NCI-H526 treated with DMSO at 0.1 percent for 48 hours (cell line): ENCODE measurements at places on chromosomes 6 and 20.

- DNase-seq = no peak
Measured at GRCh38 chr20:6614836-6615235, 152.7 kb upstream of the BMP2 start.

GRCh38 chr6:41047306-41047705, 5.0 kb downstream of the TSPO2 start:
- DNase-seq = no peak

DNA sequence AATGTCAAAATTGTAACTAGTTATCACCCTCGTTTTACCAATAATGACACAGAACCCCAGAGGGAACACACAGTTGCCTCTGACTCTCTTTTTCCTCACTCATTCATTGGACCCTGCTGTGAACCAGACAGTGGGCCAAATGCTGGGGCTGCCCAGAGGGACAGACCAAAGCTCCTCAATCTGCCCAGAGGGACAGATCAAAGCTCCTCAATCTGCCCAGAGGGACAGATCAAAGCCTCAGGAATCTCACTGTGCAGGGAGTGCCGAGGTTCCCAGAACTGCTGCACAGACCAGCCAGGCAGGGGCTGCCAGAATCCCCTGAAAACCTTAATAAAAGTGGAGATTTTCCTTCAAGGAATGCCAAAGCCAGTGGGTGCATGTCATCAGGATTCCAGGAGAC, 179.1 kb downstream of the SOD2 start:
- no peak for DNase-seq

DNA sequence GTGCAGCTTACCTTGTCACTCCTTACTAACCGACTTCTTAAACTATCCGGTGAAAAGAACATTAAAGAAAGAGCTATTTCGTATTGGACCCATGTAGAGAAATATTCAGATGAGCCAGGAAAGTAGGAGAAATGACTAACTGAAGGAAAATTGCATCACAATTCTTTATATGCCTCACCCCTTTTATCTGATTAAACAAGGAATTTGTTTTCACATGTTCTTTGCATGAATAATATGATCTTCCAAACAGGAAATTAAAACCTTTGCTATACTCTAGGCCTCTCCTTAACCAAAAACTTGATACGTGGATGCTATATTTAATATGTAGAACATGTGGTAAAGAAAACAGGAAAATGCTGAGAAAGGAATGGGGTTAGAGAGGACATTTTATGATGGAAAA, 41.9 kb upstream of the LRRC1 start:
- no peak for DNase-seq

DNA sequence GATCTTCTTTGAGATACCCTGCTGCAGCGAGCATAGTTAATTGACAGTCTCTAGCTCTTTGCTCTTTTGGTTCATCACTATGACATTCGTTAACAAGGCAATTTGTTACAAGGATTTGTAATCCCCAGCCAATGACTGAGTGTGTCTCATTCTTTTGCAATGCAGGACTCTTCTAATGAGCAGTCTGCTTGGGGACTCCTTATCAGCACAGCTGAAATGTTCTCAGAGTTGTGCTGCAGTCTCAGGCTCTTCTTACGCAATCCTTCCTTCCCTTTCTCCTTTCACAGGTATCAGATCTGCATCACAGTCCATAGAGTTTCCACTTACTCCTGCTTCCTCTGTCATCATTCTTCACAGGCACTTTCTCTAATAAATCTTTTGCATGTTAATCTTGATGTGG, 161.2 kb upstream of the OGFRL1 start:
- no peak for DNase-seq

- no peak for DNase-seq
Measured at GRCh38 chr6:8242885-8243284, 140.5 kb upstream of the EEF1E1 start.

DNA sequence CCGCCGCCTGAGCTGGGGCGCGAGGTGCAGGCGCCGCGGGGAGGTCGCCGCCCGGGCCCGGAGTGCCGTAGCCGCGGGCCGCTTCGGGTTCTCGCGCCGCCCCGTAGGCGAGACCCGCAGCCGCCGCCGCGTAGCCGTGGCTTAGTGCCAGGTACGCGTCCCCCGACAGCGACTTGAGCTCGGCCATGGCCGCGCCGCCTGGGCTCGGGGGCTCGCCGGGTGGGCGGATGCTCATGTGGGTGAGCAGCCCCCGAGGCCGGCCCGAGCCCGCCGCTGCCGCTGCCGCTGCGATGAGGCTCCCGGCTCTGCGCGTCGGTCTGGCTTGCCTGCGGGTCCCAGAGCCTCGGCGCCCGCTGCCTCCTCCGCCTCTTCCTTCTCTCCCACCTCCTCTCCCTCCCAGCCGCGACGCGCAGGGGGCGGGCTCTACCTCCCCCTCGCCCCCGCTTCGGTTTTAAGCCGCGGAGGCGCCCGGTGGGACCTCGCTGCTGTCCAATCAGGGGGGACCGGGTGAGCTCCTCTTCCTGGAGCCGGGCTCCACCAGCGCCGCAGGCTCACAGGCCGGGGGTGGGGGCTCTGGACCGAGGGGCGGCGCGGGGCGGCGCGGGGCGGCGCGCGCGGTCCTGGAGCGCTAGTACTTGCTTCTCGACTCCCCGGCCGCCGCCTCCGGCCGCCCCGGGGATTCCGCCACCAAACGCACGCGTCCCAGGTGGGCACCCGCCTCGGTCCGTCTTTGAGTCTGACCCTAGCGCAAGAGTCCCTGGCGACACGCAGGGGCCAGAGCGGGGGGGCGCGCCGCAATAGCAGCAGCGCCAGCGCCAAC, at the start of gene BHLHE23:
BHLHE23 (minus strand) TSS at position 425 of the 820 bp plus-strand sequence; CDS start at position 235, 190 bp downstream.
- no peak for DNase-seq

GRCh38 chr6:111813677-111814310, 59.5 kb downstream of the FYN start:
- DNase-seq = no peak

DNA sequence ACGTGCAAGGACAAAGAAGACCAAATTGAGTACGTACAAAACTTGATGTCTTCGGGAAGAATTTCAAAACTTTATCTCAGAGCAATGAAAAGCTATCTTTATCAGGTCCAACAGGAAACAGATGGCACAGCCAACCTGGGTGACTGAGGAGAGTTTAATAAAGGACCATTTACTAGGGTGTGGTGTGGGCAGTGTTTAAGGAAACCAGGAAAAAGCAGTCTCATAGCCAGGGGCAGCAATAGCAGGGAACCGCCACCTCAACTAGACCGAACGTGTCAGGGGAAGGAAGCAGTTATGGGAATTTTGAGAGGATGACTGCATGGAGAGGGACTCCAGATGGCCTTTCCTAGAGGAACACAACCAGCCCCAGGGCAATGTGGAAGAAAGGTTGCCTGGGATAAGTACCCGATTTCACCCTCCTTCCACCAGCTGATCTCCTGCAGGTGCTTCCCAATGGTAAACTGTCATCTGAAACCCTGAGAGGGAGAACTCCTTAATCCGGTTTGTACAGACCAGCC, 15.2 kb upstream of the TAAR5 start:
- DNase-seq = no peak

DNA sequence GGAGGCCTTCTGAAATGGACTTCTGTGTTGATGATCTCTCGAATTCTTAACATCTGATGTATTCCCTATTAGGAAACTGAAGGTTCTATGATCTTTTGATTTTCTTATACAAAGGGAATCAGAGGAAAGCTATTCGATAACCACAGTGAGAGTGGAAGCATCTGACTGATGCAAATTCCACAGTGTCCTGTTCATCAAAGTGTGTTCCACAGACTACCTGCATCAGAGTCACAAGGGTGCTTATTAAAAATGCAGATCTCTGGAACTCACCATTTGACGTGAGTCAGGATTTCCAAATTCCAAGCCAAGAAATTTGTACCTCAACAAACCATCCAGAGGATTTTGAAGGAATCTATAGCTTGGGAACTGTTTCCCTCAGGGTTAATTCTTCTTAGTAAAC, 4.4 kb upstream of the MEP1A start:
- no peak for DNase-seq

DNA sequence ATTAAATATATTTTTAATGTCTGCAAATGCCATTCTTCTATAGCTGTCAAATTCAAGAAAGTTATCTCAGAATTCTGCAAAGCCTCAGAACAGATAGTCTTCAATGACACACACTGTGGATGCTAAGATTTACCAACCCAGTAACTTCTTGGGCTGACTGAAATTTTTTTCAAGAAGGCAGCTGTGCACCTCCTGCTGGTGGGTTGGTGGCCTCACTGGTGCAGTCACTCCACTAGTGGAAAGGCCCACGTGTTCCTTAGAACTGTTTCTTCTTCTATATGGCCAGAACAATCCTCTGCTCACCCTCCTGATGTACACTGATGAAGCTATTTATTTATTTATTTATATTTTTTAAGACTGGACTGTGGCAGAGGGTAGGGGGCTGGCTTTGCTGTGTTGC, 28.1 kb upstream of the MTCL3 start:
- no peak for DNase-seq

DNA sequence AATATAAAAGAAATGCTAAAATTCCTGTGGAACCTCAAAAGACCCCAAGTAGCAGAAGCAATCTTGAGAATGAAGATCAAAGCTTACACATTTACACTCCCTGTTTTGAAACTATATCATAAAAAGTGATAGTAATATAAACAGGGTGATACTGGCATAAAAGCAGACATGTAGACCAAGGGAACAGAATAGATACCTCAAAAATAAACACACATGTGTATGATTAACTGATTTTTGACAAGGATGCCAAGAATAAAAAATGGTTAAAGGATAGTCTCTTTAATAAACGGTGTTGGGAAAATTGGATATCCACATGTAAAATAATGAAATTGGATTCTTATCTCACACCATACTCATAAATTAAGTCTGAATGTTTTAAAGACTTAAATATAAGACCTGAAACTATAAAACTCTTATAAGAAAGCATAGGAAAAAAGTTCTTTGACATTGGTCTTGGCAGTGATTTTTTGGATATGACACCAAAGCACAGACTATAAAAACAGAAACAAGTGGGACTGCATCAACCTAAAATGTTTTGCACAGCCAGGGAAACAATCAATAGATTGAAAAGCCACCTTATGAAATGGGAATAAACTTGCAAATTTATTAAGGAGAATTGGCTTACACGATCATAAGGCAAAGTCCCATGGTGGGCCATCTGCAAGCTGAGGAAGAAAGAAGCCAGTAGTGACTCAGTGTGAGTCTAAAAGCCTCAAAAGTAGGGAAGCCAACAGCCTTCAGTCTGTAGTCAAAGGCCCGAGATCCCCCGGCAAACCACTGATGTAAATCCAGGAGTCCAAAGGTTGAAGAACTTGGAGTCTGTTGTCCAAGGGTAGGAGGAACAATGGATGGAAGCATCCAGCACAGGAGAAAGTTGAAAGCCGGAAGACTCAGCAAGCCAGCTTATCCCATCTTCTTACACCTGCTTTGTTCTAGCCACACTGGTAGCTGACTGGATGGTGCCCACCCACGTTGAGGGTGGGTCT, 144.3 kb downstream of the MEI4 start:
- DNase-seq = no peak

DNA sequence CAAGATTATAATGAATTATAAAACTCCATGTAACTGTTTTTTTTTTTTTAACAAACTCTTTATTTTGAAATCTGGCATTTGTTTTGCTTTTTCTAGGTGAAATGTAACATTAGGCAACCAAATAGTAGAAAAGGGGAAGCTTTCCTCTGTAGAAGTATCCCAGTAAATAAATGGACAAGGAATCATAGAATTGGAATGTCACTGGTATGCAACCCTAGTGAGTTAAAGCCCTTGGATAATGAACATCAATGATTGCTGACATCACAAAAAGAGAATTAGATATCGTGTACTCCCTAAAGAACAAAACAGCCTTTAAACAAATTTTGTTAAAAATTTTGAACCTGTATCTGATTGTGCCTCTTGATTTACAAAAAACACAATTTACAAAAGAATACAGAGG, 93.9 kb upstream of the OGFRL1 start:
- DNase-seq = no peak

DNA sequence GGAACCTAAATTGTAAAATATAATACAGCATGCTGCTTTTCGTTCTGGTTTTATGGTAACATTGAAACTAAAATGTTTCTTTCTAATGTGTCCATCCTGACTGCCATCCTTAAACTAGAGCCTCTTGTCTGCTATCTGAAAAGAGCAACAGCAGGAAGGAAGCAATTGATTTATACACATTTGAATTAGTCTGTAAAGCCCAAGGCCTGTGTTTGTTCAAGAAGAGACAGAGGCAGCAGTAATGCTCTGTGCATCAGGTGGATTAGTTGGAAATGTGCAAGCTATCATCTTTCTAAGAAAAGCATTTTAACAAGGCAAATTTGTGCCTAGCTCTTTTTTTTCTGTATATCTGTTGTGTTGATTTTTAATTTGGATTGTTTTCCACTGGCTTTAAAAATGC, 128.6 kb downstream of the SCAF8 start:
- DNase-seq = no peak
